NCI-H1092 treated with DMSO at 0.1 percent for 48 hours (cell line): ENCODE measurements at places on chromosomes 5 and 9.

DNA sequence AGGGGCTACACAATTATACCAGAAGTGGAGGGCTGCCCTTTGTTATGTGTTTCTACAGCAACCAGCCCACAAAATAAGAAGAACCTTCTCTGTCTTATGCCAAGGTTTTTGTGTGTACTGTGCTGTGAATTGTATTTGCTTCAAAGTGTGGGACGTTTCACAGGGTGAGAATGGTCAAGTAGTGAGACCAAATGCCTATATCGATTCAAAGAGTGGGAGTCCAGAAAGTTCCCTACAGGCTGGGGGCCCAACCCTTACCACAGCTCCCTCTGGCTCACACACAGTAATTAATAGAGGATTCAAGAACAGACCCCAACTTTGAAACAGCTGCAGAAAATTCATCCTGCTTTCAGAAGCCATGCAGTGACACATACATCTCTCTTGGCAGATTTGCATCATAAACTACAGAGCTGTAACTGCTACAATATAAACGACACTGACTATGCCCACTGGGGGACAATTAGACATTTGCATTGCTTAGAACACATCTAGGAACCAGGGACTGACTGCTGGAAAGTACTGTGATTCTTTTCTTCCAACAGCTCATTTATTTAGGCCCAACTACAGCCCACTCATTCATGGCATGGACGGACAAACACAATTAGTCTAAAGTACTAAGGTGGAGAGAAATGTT, 12.8 kb downstream of the ENC1 start:
- DNase-seq = no peak

GRCh38 chr5:110718311-110718710, 8.2 kb downstream of the TMEM232 start:
- no peak for DNase-seq

DNA sequence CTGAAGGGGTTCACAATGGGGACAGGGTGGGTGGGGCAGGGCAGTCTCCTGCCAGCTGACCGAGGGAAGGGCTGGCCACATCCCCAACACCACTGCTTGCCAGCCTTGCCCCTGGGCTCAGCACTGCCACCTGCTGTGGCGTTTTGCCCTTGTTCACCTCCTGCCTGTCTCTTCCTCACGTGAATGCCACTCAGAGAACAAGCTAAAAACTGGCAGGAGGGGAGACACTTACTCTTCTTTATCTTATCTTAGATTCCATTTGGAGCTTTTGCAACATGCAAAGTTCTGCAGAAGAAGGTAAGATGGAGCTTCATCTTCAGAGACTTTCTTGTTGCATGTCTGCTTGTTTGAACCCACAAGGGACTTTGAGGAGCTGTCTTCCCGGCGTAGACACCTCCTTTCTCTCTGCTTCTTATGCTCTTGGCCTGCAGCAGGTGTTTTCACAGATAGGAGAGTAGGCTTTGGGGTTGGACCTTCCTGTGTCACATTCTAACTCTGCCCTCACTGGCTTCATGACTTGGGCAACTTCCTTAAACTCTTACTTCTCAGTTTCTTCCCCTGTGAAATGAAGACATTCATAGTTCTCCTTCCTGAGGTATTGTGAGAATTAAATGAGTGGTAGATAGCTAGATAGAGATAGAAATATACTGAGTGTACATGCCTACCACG, 4.1 kb downstream of the LRSAM1 start:
- DNase-seq = no peak

DNA sequence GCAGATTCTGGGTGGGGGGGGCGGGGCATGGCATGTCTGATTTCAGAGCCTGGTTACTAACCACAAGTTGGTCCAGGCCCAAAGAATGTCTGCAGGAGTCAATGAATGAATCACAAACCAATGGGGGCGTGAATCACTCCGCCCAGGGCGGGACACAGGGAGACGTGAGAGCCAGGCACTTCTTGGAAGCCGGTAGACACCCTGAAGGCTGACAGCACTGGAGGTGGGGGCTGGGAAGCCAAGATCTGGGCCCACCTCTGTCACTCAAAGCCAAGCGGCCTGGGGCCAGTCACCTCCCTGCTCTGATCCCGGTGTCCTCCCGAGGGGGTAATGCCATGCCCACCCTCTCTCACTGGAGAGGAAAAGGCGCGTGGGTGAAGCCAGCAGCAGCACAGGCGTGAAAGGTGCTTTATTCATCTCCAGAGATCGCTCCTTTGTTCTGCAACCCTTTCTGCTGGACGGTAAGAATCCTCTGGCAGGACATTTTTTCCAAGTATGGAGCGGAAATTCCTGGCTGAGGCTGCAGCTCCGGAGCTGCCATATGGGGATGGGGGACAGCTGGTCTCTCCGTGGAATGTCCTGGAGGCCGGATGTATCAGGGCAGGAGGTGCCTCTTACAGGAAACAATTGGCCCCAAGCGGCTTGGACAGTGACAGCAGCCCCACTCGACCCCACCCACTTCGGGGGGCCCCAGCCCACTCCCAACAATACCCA, 85.0 kb downstream of the STK10 start:
- no peak for DNase-seq

DNA sequence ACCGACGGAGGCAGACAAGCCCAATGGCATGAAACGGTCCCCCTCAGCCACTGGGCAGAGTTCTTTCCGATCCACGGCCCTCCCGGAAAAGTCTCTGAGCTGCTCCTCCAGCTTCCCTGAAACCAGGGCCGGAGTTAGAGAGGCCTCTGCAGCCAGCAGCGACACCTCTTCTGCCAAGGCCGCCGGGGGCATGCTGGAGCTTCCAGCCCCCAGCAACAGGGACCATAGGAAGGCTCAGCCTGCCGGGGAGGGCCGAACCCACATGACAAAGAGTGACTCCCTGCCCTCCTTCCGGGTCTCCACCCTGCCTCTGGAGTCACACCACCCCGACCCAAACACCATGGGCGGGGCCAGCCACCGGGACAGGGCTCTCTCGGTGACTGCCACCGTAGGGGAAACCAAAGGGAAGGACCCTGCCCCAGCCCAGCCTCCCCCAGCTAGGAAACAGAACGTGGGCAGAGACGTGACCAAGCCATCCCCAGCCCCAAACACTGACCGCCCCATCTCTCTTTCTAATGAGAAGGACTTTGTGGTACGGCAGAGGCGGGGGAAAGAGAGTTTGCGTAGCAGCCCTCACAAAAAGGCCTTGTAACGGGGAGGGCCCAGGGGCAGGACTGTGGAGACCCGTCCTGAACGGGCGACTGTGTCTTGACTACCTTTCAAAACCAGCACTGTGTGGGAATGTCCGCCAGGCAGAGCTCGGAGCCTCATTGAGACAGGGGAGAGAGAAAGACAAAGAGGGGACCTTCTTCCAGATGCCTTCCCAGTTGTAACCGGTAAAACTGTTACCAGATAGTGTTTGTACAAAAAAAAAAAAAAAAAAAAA, 29.9 kb downstream of the CD180 start:
- no peak for DNase-seq

GRCh38 chr9:3329361-3329760, 196.4 kb downstream of the RFX3 start:
- no peak for DNase-seq
